ENCODE measurements at places on chromosomes 3 and 15. TPM values are rescaled to one million over a fixed set of nuclear protein-coding genes. Genes with fewer than 3 reads are reported as not detected.
A peak's percentile ranks its signal among the peaks of the same experiment; 100 is the strongest.

DNA sequence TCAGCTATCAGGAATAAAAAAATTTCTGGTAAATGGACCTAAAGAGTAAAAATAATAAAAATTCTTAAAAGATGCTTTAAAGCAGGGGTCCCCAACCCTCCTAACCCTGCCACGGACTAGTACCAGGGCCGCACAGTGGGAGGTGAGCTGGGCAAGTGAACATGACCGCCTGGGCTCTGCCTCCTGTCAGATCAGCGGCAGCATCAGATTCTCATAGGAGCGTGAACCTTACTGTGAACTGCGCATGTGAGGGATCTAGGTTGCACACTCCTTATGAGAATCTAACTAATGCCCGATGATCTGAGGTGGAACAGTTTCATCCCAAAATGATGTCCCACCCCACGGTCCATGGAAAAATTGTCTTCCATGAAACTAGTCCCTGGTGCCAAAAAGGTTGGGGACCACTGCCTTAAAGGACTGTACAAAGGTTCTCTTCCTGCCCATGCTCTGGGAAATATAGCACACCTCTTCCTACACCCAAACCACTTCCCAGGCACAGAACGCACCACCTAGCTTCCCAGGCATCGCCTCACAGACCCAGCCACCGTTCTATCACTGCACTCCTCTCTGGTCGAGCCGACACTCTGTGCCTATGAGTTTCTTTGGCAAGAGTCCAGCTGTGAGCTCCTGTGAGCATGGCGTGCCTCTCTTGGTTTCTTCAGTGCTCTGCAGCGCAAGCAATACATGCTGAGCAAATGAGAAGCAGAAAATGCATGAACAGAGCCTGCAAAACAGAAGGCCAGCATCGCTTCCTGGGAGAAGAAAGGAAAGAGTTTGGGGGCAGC is 104.9 kb downstream of the OCA2 start:
- no peak overlapping the region for H3K27ac ChIP-seq
- DNase-seq: no peak
- H3K36me3 ChIP-seq: no peaks in the 10 kb centered on the region
- no peak overlapping the region for H3K4me3 ChIP-seq
- no peaks in the 10 kb centered on the region for H3K4me1 ChIP-seq

GRCh38 chr3:4284865-4285264 is 18.3 kb upstream of the SETMAR start:
- no peak overlapping the region for H3K27ac ChIP-seq
- DNase-seq: no peak
- no peaks in the 10 kb centered on the region for H3K4me1 ChIP-seq

Gene SLC2A2
- polyA plus RNA-seq: 0.05 TPM

- H3K27me3 ChIP-seq: no peaks in the 10 kb centered on the region
- no peaks in the 10 kb centered on the region for H3K36me3 ChIP-seq
- no peak for DNase-seq
- no peak overlapping the region for H3K27ac ChIP-seq
Measured at GRCh38 chr3:25863011-25863415, 73.1 kb downstream of the OXSM start.

- no peaks in the 10 kb centered on the region for H3K36me3 ChIP-seq
- no peaks in the 10 kb centered on the region for H3K4me1 ChIP-seq
- no peak overlapping the region for H3K27ac ChIP-seq
- H3K27me3 ChIP-seq: no peaks in the 10 kb centered on the region
- peak; percentile 23 for DNase-seq
Measured at GRCh38 chr3:116770815-116771450, 61.4 kb downstream of the TUSC7 start.

DNA sequence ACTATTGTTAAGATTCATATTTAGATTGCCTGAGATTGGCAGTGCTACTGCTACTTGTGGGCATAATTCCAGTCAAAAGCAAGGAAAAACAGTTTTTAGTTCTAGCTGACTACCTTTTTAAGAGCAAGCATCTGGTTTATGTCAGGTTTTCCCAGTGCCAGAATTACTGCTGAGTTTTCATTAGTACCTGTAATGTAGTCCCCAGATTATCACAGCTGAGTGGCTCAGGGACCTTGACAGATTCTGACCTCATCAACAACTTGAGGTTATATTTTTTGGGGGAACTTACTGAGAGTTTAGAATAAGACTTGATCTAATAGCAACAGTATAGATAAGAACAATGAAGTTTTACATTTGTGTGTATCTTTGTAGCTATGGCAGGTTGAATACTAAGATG is 31.0 kb downstream of the NXPE3 start:
- peaks cover 2% of the 10 kb centered on the region for H3K36me3 ChIP-seq

DNA sequence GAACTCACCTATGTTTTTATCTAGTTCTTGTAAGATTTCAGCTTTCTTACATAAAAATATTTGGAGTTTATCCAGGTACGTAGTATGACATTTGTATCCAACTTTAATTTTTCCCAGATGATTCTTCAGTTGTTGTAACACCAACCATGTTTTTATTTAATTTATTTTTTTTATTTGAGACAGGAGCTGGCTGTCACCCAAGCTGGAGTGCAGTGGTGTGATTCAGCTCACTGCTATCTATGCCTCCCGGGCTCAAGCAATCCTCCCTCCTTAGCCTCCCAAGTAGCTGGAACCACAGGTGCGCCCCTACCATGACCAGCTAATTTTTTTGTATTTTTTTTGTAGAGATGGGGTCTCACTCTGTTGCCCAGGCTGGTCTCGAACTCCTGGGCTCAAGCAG is 6.6 kb downstream of the XYLB start:
- H3K36me3 ChIP-seq: no peaks in the 10 kb centered on the region
- DNase-seq: no peak
- no peaks in the 10 kb centered on the region for H3K27me3 ChIP-seq
- H3K4me1 ChIP-seq: no peaks in the 10 kb centered on the region
- no peak overlapping the region for H3K27ac ChIP-seq
